T-helper 22 cell (primary cell): ENCODE measurements at places on chromosomes 11 and 22.

GRCh38 chr11:2945031-2945756 is 16.0 kb upstream of the PHLDA2 start:
- no peak for DNase-seq

GRCh38 chr11:2930704-2931419 is 1.6 kb upstream of the PHLDA2 start:
- DNase-seq, result no peak

DNA sequence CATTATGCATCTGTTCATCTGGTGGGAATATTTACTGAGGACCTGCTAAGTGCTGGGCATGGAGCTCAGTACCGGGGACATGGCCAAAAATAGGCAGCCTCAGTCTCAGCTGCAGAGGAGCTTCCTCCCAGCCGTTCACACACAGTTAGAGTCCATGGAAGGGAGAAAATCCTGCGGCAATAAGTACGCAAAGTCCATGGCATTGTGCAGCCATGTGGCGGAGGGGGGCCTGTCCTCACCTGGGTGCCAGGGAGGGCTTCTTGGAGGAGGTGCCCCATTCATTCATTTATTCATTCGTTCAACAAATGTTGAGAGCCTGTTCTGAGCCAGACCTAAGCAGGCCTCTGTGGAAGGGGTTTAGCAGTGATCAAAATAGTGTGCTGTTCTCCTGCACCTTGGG is 59.3 kb upstream of the ANO1 start:
- DNase-seq, result no peak

- no peak for DNase-seq
Measured at GRCh38 chr11:12008790-12009616, 577 bp upstream of the DKK3 start.

DNA sequence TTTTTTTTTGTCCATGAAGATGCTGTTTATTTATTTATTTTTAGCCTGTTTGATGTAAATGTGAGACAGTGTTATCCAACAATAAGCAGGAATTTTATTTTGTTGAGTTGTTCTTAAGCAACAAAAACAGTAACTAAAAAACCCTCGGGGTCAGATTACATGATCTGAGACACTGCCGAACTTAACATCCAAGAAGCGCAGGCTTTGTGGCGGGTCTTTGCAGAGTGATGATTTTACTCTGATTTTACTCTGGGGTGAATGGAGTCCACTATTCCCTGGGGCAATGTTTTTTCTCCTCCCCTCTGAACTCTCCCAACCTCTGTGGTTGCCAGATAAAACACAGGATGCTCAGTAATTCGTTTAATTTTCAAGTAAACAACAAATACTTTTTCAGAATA is 450.1 kb upstream of the B3GAT1 start:
- no peak for DNase-seq
